Stimulated activated CD4-positive, alpha-beta T cell treated with anti-CD3 and anti-CD28 coated beads, Interleukin-12 subunit alpha, Interleukin-12 subunit beta, amount 100 ng/mL, for 24 hours (primary cell): ENCODE measurements at places on chromosomes 16 and 17.

GRCh38 chr16:68642436-68643101 is 2.5 kb upstream of the CDH3 start:
- no peak for DNase-seq

DNA sequence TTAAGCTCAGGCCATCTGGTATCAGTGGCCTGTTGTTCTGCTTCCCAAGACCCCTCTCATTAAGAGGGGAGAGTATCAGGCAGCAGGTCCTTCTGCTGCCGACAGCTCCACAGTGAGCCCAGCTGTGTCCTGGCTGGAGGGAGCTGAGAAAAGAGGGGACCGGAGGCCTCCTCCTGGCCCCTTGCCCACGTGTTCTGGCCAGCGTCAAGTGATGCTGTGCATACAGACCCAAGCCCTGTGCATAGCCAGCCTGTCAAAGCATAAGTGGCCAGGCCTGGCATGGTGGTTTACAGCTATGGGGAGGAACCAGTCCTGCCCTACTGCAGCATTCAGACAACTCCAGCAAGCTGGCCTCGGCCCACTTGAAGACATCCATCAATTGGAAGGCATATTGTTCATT is 48.0 kb downstream of the ABCC6 start:
- no peak for DNase-seq

GRCh38 chr17:82696916-82697807 is 1.3 kb downstream of the RAB40B start:
- no peak for DNase-seq

GRCh38 chr16:85475233-85475632 is 137.9 kb upstream of the GSE1 start:
- no peak for DNase-seq

- DNase-seq = no peak
Observed at GRCh38 chr17:69678206-69678605, 263.7 kb downstream of the MAP2K6 start.

DNA sequence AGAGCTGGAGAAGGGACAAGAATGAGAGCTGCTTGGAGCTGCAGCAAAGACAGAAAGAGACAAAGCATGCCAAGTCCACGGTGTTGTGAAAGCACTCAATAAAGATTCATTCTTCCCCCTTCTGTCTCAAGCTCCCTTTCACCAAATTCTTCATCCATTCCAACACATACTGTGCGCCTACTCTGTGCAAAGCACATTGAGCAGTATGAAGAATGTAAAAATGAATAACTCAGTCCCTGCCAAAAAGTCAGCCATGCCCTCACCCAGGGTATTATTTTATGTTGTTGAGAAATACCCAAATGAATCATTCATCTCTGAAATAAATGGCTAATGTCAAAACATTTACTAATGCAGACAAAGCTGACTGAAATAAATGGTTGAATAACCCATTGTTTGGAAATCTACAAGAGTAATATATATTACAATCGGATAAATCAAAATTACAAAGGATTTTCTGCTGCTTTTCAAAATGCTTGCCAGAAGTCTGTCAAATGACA is 282.9 kb upstream of the IRX5 start:
- no peak for DNase-seq

DNA sequence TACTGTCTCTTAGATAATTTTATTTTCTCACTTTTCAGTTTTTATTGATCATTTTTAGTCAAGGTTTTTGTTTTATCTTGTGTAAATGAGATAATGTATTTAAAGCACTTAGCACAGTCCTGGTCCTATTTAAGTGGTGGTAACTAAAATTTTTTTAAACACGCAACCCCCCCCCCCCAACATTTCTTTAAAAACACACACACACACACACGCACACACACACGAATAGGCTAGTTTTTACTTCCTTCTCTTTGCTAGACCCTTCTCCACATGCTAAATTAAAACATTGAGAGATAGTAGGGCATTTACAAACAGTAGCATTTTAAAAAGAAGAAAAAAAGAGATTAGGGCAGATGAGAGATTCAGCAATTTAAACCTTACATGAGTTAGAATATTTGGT is 5.0 kb downstream of the NFATC3 start:
- no peak for DNase-seq

GRCh38 chr17:40559954-40560591 is 5.2 kb downstream of the CCR7 start:
- DNase-seq = peak; percentile 75

- DNase-seq = no peak
Observed at GRCh38 chr16:52450916-52451315, 96.0 kb downstream of the TOX3 start.

DNA sequence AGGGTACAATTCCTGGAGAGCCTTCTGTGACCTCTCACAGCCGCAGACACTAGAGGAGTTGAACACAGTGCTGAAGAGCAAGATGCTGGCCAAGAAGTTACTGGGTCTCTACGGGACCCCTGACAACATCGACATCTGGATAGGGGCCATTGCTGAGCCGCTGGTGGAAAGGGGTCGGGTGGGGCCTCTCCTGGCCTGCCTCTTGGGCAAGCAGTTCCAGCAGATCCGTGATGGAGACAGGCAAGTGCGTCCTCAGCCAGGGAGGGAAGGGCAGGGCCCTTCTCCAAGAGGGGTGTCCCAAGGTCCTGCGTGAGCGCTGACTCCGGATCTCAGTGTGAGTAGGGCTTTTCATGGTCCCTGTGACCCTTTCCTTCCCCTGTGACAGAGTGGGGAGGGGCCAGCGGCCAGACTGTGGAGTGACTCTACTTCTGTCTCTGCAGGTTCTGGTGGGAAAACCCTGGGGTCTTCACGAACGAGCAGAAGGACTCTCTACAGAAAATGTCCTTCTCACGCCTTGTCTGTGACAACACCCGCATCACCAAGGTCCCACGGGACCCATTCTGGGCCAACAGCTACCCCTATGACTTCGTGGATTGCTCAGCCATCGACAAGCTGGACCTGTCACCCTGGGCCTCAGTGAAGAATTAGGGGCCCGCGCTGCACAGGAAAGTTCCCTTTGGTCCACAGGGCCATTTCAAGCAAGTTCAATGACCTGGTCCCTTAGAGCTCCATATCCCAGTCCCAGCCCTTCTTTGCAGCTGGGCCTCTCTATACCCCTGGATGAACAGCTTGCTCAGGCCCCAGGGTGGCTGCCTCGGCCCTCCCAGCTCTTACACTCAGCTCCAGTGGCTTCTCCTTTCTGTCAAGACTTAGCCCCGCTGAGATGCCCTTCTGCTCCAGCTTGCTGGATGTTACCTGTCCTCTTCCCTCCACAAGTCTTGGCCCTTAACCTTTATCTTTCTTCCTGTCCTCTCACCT is 13.1 kb downstream of the MPO start:
- DNase-seq = no peak

- no peak for DNase-seq
Observed at GRCh38 chr17:12789075-12789480, 220 bp upstream of the ARHGAP44 start.

GRCh38 chr17:64920419-64921172 is 1.3 kb upstream of the LRRC37A3 start:
- DNase-seq = no peak

DNA sequence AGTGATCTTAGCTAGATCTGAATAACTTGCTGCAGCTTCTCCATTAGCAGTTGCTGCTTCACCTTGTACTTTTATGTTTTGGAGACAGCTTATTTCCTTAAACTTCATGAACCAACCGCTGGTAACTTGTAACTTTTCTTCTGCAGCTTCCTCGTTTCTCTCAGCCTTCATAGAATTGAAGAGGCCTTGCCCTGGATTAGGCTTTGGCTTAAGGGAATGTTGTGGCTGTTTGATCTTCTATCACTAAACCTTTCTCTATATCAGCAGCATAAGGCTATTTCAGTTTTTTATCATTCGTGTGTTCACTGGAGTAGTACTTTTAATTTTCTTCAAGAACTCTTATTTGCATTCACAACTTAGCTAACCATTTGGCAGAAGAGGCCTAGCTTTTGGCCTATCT is 21.5 kb upstream of the TMEM92 start:
- DNase-seq = no peak

GRCh38 chr16:10367616-10368188 is 18.2 kb upstream of the ATF7IP2 start:
- DNase-seq = no peak

- no peak for DNase-seq
Observed at GRCh38 chr17:42087736-42088705, 10.3 kb downstream of the ZNF385C start.

GRCh38 chr17:78883533-78884131 is 19.4 kb downstream of the CEP295NL start:
- DNase-seq = no peak

DNA sequence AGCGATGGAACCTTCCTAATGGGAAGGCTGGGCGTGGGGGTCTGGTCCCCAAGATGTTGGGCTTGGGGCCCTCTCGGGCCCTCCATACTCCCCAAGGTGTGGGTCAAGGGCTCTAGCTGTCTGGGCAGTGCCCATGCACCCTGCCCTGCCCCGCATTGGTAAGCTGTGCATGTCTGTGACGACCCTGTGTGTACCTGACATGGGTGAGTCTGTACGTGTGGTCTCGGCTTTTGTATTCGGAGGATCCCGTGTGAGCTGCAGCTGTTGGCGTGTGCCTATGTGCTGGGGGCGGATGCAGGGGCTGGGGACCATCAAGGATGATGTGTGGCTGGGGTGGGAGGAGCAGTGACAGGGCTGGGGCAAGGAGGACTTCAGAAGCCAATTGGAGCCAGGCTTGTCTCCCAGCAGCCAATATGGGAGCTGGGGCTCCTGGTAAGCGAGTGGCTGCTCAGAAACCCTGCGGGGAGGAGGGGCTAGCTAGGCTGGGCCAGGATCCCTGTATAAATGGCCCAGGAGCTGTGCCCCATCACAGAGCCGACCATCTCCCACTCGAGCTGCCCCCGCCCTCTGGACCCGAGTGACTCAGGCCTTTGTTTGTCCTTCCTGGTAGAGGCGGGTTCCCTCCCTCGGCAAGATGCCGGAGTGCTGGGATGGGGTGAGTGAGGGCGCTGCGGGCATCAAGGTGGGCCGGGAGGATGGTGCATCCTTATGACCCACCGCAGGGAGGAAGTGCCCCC is at the start of gene NDRG4:
Gene NDRG4, plus strand, starts transcription at position 529 of the 737 bp plus-strand sequence. Its CDS starts 106 bp downstream, at position 635.
- DNase-seq = no peak

- DNase-seq = no peak
Observed at GRCh38 chr17:28986714-28987655, 18.8 kb downstream of the SEZ6 start.

DNA sequence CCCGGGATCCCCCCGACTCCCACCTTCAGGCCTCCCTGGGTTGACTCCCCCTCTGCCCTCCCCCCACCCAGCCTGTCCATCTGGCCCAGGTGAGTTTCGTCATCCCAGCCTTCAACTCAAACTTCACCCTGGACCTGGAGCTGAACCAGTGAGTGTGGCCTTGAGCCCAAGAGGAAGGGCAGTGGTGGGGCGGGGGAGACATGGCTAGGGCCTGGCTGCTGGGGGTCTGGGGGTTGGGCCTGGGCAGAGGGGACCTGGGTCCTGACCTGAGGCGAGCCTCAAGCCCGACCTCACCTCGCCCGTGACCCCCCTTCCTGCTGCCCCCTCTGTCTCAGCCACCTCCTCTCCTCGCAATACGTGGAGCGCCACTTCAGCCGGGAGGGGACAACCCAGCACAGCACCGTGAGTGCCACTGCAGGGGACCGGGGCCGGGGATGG is 10.9 kb downstream of the ADAM11 start:
- no peak for DNase-seq

- DNase-seq = no peak
Observed at GRCh38 chr17:45755050-45755449, 29.1 kb upstream of the CRHR1 start.

GRCh38 chr17:28226563-28227315 is 92.3 kb upstream of the TMEM97 start:
- DNase-seq = no peak

DNA sequence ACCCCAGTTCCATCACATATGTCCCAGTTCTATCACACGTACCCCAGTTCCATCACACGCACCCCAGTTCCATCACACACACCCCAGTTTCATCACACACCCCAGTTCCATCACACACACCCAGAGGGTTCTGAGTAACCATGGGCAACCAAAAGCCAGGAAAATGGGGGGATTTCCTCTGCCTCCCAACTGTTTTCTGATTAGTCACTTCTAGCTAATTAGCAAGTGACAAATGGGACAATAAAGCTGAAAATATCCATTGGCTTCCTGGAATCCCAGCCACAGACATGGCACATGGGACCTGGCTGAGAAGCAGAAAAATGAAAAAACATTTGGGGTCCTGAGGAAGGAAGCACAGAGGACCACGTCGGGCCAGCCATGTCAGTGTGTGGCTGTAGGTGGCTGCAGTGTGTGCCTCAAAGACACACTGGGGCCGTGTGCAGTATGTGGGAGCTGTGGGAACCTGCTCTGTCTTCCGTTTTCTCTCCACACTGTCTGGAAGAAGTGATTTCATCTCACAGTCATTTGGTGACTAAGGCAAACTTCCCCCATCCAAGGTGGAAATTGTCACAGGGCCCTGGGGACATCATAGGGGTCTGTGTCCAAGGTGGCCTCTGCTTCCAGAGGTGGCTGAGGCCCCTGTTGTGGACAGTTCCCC is 106.7 kb downstream of the CMIP start:
- no peak for DNase-seq

GRCh38 chr17:31580706-31581490 is 189.4 kb downstream of the RAB11FIP4 start:
- DNase-seq = no peak

DNA sequence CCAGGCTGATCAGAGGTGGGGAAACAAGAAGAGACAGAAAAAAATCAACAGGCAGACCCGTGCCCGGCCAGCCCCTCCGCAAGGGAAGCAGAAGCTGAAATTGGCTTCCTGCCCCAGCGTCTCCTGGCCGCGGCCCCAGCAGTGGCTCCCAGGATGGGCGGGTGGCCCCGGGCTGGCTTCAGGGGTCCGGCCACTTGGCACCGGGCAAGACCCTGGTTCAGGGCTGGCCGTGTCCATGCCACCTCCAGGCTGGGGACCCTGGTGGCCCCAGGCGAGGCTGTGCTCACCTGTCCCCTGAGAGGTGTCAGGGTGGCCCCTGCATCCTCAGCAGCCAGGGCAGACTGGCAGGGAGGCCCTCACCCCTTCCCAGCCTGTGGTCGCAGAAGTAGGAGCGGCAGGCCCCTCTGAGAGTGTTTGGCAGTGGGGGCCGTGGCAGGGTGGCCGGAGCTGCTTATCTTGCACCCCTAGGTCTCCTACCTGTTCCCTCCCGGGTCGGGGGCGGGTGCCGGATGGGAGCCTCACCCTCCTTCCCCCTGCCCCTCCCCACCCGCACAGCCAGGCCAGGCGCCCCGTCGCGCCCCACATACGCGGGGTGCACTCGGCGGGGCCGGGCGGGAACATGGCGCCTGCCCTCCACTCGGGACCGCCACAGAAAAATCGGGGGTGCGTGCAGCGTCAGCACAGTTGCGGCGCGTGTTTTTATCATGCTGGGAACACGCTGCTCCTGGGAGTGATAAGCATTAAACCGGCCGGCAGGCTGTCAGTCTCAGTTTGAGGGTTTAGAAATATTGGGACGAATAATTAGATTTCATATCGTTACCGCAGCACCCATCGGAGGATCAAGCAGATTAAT is 46.7 kb upstream of the ZC3H18 start:
- DNase-seq = no peak

- DNase-seq = no peak
Observed at GRCh38 chr17:27424941-27425340, 31.3 kb upstream of the KSR1 start.

GRCh38 chr16:81861915-81862314 is 82.8 kb downstream of the PLCG2 start:
- DNase-seq = no peak
